ENCODE measurements at places on chromosomes 1 and 21.

DNA sequence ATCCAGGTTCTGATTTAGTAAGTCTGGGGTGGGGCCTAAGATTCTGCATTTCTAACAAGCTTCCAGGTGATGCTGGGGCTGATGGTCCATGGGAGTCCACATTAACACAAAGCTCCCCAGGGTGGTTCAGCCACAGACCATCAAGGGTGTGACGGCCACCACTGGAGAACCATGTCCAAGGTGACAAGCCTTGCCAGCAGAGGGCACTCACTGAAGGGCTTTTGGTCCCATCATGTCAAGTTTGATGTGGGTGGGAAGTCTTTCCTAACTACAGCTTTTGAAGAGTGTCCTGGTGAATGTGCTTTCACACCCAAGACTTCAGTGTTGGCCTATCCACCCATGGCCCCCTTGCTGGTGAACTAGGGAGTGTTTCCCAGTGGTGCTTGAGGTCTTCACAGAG is 67.1 kb downstream of the UBE2T start:
- H3K27ac ChIP-seq, result no peak overlapping the region
- H3K4me1 ChIP-seq, result peaks cover 9% of the 10 kb centered on the region
- peaks cover 4% of the 10 kb centered on the region for H3K27me3 ChIP-seq
- H3K36me3 ChIP-seq, result no peaks in the 10 kb centered on the region

DNA sequence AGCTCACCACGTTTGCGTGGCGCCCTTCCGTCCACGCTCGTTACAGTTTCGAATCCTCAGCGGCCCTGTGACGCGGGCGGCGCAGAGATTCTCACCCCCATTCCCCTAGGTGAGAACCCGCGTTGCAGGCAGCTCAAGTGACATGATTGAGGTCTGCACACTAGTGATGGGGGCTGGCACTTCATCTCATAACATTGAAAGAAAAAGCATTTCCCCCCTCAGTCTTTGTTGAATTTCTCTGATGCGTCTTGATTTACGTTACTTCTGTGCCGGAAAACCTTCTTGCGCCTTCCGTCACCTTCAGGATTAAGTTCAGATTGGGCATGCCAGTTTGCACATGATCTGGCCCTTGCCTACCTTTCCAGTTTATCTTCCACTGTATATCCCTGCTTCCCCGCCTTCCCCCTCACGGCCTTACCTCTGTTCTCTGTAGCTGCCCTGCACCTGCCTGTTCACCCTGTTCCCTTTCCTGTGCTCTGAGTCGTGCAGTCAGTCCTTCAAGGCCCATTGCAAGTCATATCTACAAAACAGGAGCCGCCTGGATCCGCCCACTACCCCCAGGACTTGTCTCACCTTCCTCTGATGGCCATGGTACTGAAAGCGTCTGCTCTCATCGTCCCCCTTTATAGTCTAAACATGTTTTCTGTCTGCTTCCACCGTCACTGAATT is 1.1 kb downstream of the CTPS1 start:
- H3K36me3 ChIP-seq, result peaks cover 1% of the 10 kb centered on the region
- H3K27ac ChIP-seq, result peak overlapping the region; percentile 88
- no peaks in the 10 kb centered on the region for H3K27me3 ChIP-seq
- H3K4me1 ChIP-seq, result peaks cover 26% of the 10 kb centered on the region

- no peak overlapping the region for H3K27ac ChIP-seq
- H3K4me1 ChIP-seq, result no peaks in the 10 kb centered on the region
- no peak for DNase-seq
- H3K4me3 ChIP-seq, result no peak overlapping the region
- H3K27me3 ChIP-seq, result no peaks in the 10 kb centered on the region
These were observed 24.9 kb downstream of the KLHDC7A start for GRCh38 chr1:18505666-18506065.

DNA sequence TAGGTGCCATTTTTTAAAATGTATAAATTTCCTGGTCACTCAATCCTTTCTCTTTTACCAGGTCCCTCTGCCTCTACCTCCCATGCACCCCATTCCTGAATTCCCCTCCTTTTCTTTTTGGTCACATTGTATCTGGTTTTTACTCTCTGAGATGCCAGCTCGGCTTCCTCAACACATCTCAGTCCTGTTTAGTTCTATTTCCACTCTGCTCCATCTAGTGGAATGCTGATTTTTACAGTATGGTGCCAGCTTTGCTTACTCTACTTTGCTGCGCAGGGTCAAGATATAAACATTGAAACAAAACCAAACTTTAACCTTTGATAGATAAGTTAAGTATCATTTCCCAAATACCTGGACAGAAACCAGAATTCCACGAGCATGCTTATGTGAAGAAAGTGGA is 96.0 kb downstream of the ESRRG start:
- no peaks in the 10 kb centered on the region for H3K4me1 ChIP-seq
- no peak overlapping the region for H3K27ac ChIP-seq
- no peaks in the 10 kb centered on the region for H3K36me3 ChIP-seq
- H3K4me3 ChIP-seq, result no peak overlapping the region
- H3K27me3 ChIP-seq, result no peaks in the 10 kb centered on the region
- no peak for DNase-seq

- no peak overlapping the region for H3K4me3 ChIP-seq
- no peak for DNase-seq
- H3K27ac ChIP-seq, result no peak overlapping the region
- H3K4me1 ChIP-seq, result no peaks in the 10 kb centered on the region
These were observed 243.1 kb downstream of the PRDM2 start for GRCh38 chr1:13943055-13943454.

DNA sequence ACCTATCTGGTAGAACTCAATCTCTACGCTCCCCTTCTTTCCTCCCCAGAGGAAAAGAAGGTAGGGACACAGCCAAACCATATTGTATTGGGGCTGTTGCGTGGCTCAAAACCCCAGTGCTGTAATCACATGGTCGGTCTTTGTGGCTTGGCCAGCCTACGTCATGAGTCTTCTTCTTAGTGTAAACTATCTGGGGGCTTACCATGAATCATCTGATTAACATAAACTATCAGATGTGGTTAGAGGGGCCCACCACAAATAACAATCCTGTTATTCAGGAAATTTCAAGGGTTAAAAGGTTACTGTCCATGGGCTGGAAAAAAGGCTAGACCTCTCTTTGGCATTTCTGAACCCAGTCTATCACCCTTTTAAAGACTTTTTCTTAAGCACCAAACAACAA is 49.5 kb upstream of the GPR52 start:
- no peaks in the 10 kb centered on the region for H3K36me3 ChIP-seq
- DNase-seq, result no peak
- no peak overlapping the region for H3K27ac ChIP-seq
- H3K27me3 ChIP-seq, result no peaks in the 10 kb centered on the region
- no peaks in the 10 kb centered on the region for H3K4me1 ChIP-seq
- H3K4me3 ChIP-seq, result no peak overlapping the region

DNA sequence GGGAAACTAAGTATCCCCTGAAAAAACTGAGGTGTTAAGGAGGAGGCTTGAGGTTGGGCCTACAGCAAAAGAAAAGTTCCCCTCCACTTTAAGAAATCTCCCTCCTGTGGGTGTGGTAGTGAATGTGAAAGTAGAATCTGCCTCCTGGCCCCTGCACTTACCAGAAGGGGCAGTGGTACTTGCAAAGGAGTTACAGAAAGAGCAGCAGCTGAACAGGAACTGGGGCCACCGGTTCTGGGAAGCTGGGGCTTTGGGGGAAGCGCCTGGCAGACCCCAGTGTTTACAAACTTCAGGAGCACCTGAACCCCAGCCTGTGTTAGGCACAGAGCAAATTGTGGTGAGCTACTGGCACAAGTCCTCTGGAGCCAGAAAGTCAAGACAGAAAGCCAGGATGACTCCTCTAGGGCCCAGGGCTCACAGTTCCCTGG is 250.2 kb upstream of the FGGY start:
- no peaks in the 10 kb centered on the region for H3K36me3 ChIP-seq
- H3K27ac ChIP-seq, result no peak overlapping the region
- peak; percentile 28 for DNase-seq
- no peak overlapping the region for H3K4me3 ChIP-seq

DNA sequence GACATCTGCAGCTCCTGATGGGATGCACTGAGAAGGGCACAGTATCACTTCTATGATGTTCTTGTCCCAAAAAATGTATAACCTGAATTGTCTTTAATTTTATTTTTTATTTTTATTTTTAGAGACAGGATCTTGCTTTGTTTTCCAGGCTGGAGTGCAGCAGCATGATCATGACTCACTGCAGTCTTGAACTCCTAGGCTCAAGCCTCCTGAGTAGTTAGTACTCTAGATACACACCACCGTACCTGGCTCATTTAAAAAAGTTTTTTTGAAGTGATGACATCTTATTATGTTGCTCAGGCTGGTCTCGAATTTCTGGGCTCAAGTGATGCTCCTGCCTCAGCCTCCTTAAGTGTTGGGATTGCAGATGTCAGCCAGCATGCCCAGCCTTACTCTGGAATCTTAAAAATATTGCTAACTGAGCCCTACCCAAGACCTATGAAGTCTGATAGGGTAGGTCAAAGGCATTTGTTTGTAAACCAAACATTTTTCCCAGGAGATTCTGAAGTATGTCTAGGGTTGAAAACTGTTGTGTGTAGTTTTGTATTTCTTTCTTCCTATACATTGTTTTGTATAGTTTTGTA is 68.9 kb downstream of the ATF6 start:
- H3K36me3 ChIP-seq, result no peaks in the 10 kb centered on the region
- no peak for DNase-seq
- no peaks in the 10 kb centered on the region for H3K4me1 ChIP-seq
- no peaks in the 10 kb centered on the region for H3K27me3 ChIP-seq
- no peak overlapping the region for H3K27ac ChIP-seq

DNA sequence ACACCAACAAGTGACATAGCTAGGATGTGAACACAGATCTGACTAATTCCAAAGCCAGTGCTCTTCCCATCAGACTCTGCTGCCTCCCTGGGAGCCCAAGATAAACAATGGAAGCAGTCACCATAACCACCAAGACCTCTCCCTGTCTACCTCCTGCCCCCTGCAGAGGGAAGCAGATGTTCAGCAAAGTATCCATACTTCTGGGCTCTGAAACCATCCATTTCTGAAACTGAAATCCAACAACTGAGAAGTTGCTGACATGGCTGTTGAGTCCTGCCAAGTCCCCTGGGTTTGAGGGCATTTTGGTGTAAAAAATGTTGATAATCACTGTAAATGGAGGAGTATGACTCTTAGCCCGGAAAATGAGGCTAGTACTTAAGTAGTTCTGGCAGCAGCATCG is 102.1 kb downstream of the TYW3 start:
- H3K36me3 ChIP-seq, result no peaks in the 10 kb centered on the region
- H3K4me1 ChIP-seq, result no peaks in the 10 kb centered on the region
- H3K4me3 ChIP-seq, result no peak overlapping the region
- no peak overlapping the region for H3K27ac ChIP-seq

GRCh38 chr1:180057883-180058396 is 96.7 kb upstream of the QSOX1 start:
- no peak overlapping the region for H3K4me3 ChIP-seq
- H3K27ac ChIP-seq, result no peak overlapping the region
- H3K36me3 ChIP-seq, result peaks cover 2% of the 10 kb centered on the region
- H3K27me3 ChIP-seq, result no peaks in the 10 kb centered on the region

DNA sequence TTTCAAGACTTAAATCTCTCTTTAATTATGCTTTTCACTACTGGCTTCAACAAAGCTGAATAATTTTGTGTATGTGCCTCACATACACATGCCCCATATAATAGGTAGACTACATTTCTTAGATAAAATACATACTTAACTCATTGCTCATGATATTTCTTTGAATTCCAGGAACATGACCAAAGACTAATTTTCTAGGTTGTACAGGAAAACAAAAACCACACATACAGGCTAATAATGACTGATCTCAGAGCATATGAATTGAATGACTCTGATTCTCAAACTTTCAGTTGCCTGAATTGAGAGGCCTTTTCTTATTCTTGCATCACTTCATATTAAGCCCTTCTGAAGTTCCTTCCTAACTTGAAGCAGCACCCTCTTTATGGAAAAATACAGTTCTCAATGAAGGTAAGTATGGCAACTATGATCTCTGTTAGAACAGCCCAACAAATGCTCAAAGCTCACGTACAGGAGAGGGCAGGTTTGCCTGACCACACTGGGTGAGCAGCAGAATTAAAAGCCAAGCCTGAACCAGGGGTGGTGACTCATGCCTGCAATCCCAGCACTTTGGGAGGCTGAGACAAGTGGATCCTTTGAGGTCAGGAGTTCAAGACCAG is 22.6 kb upstream of the UAP1 start:
- DNase-seq, result peak; percentile 84
- H3K27me3 ChIP-seq, result no peaks in the 10 kb centered on the region
- H3K4me1 ChIP-seq, result peaks cover 50% of the 10 kb centered on the region
- H3K36me3 ChIP-seq, result no peaks in the 10 kb centered on the region
- H3K4me3 ChIP-seq, result no peak overlapping the region

- peak within 1 kb of the TSS; percentile 74 for H3K4me3 ChIP-seq
- H3K36me3 ChIP-seq, result peaks cover 40% of the 10 kb centered on the region
- H3K27me3 ChIP-seq, result no peaks in the 10 kb centered on the region
- peak within 1 kb of the TSS; percentile 82 for H3K27ac ChIP-seq
- peaks cover 27% of the 10 kb centered on the region for H3K4me1 ChIP-seq
These were observed at the start of gene PYGO2 for GRCh38 chr1:154961207-154962155. Gene PYGO2, minus strand, starts transcription at chr1:154961782. Its CDS starts 206 bp downstream, at chr1:154961576.

DNA sequence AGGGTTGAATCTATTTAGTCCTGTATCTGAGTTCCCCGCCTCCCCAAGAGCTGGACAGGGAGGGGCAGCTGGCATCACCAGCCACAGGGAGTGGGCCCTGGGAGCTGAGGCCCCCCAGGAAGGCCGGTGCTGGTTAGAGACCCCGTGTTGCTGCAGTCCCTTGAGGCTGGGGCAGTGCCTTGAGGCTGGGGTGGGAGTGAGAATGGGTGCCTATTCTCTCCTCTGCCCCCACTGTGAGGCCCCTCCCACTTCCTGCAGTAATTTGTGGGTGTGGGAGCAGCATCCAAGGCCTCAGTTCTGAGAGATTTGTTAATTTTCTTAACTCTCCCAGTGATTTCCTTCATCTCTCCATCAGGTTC is 2.5 kb upstream of the TRAPPC3 start:
- DNase-seq, result no peak
- H3K36me3 ChIP-seq, result no peaks in the 10 kb centered on the region
- H3K27me3 ChIP-seq, result no peaks in the 10 kb centered on the region
- H3K4me3 ChIP-seq, result no peak overlapping the region
- H3K27ac ChIP-seq, result peak overlapping the region; percentile 98

- H3K4me3 ChIP-seq, result no peak overlapping the region
- no peak overlapping the region for H3K27ac ChIP-seq
- H3K36me3 ChIP-seq, result no peaks in the 10 kb centered on the region
- no peak for DNase-seq
- H3K27me3 ChIP-seq, result peaks cover 3% of the 10 kb centered on the region
These were observed 44.4 kb downstream of the RAP1GAP start for GRCh38 chr1:21624571-21625389.

DNA sequence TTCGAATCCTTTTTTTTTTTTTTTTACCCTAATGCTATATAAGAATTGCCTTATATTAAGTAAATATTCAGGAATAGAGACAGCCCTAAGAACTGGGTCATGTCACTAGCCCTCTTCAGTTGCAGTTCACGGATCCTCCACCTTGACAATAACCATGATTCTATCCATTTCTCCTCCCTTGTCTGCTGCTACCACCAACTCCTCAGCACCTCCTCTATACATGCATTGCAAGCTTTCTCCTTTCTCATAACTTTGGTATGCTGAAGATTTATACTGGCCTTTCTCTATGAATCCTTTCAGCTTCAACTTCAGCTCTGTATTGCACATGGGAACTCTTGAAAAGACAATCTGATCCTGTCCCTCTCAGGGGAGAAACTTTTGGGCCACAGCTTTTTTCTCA is 14.3 kb upstream of the DR1 start:
- DNase-seq, result no peak
- no peaks in the 10 kb centered on the region for H3K27me3 ChIP-seq
- no peaks in the 10 kb centered on the region for H3K36me3 ChIP-seq
- H3K4me1 ChIP-seq, result peaks cover 3% of the 10 kb centered on the region
- no peak overlapping the region for H3K27ac ChIP-seq
- H3K4me3 ChIP-seq, result no peak overlapping the region
